ENCODE measurements at places on chromosomes 6 and 20.

GRCh38 chr20:4052139-4052480, 36.8 kb upstream of the RNF24 start:
- DNase-seq, result no peak

GRCh38 chr6:156359912-156360311, 417.3 kb upstream of the ARID1B start:
- no peak for DNase-seq

DNA sequence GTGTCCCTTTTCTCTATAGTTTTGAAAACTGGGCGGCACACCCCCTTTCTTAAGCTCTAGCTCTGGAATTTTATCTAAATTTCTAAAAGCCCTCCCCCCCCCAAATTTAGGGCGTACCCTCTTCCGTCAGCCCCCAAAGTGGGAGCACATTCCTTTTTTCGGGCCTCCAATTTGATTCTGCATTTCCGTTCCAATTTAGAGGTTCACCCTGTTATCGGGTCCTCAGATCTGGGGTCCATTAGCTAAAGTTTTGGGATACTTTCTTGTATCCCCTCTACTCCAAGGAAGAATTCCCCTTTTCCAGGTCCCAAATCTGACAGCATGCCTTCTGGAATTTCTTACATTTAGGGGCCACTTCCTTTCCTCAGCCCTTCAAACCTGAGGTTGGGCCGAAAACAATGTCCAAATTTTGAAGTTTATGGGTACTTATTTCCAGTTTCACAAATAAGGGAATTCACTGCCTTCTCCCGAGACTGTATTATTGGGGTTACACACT, 796 bp downstream of the PHF20 start:
- no peak for DNase-seq

GRCh38 chr6:136464874-136465273, 85.3 kb downstream of the MAP7 start:
- no peak for DNase-seq

DNA sequence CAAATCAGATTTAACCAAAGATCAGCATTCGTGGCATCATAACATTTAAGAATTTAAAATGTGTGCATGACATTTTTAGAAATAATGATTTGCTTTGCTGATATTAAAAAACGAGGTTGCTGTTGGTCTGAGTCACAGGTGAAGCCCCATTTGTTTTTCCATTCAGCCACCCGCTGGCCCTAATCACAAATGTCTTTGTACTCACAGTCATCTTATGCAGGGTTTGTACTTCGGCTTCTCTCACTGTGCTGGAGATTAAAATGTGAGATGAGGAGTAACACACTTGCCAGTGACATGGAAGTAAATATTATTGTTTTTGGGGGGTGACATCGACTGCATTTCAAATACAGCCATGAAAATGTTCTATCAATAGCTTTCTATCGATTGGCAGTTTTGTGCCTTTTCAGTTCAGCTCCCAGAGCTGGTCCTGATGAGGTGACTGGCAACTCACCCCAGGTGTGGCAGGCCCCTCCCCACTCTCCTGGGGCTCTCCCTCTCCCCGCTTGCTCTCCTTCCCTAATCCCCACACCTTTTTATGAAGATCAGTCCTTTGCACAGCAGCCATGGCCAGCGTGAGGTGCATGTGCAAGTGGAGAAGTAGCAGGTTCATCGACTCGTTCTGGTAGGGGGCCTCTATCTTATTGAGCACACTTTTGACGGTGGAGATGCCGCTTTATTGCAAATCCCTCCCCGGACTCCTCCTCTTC, 58.8 kb upstream of the FUCA2 start:
- no peak for DNase-seq

DNA sequence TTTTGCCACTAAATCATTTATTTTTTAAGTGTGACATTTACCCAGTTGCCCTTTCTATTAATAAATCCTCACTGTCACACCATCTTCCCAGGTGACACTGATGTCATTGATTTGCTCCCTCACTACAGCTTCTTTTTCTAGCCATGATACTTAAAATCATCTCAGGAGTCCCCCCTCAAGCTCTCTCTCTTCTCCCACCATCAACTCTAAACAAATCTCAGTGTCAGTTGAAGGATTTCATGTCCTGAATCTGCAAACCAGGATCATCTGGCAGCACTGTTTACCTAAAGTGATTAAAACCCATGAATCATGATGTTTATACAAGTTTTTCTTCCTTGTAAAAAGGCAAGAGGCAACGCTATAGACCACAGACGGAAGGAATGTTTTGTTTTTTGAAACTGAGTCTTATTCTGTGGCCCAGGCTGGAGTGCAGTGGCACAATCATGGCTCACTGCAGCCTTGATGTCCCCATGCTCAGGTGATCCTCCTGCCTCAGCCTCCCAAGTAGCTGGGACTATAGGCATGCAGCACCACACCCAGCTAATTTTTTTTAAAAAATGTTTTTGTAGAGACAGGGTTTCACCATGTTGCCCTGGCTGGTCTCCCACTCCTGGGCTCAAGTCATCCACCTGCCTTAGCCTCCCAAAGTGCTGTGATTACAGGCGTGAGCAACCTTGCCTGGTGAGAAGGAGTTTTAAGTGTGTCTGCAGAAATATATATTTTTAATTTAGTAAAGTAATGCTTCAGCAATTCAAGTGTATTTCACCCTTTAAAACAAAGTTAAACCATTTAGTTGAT, 30.1 kb upstream of the SH3BGRL2 start:
- no peak for DNase-seq

- DNase-seq, result no peak
Measured at GRCh38 chr6:95285881-95286280, 291.5 kb upstream of the MANEA start.

- no peak for DNase-seq
Measured at GRCh38 chr6:90039911-90040310, 145.6 kb downstream of the GJA10 start.

GRCh38 chr20:20327746-20328145, 40.2 kb upstream of the INSM1 start:
- DNase-seq, result no peak

DNA sequence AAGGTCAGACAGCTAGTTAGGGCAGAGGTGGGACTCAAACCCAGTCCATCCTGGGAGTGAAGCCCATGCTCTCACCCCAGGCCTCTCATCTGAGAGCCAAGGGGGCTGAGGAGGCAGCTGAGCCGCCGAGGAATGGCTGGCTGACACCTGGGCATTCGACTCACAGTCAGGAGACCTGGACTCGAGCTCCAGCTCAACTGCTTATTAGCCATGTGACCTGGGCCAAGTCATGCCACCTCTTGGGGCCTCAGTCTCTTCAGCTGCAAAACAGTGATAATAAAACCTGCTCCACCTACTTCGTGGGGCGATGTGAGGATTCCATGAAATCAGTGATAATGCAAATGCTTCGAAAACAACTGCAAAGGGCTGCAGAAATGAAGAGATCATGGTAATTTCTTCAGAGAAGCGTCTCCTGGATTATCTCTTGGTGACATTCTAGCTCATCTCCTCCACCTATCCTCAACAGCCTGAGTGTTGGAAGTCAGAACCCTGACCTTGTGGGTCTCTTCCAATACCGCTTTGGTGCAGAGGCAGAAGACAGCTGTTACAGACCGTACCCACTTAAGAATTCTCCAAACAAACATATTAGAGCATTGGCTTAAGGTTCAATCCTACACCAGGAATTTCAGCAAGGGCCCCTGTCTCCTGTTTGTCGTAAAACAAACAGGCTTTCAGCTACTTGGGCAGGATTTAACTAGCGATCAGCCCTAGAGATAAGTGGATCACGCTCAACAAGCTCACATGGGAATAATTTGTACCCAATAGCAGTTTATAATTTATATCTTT, 60.0 kb upstream of the PIM1 start:
- DNase-seq, result no peak

GRCh38 chr6:136210398-136211165, 39.5 kb downstream of the MTFR2 start:
- no peak for DNase-seq

DNA sequence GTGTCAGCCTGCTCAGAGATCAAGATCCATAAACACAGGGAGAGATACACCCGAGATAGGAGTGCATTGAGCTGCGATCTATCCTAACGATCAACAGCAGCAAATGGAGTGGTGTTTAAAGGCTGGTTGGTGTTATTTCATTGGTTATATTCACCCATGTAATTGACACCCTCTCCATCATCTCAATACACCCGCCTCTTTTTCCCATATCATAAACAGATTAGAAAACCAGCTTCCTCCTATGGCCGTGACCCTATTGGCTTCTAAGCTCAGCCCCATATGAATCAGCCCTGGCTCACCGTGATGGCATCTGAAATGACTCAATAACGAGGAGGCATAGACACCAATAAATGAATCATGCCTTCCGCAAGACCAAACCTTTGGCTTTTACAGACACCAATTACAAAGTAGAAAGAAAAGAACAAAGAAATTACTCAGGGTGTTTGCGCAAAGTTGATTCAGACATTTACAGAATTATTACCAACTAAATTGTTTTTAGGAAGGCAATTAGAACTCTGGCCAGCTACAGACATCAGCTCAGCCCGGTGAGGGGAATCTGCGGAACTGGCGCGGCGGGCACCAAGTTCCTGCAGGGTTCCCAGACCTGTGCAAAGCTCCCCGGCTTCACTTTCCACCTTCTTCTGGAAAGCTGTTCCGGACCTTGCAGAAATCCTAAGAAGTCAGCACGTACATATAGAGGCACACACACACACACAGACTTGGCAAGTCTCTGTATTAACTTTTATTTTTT, 11.5 kb downstream of the PMEPA1 start:
- DNase-seq, result no peak

DNA sequence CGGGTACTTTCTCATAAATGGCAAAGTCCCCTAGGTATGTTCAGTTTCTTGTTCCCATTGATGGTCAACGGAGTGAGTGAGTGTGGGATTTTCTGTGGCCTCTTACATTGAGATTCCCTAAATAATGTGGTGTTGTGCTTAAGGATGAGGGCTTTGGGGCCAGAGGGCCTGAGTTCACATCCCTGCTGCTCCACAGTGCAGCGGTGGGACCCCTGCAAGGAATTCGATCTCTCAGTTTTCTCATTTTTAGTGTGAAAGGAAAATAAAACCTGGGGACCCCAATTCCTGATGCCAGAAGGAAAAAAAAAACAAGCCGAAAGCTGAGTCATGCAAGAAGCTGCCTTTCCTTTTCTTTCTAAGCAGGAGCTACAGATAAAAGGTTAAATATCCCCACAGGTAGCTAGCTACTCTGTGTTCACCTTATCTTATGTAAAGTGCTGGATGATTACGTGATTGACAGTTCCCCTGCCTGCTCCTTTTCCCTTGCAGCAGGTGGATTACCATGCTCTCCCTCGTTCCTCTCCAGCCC, 120.2 kb upstream of the CLDN20 start:
- DNase-seq, result no peak

DNA sequence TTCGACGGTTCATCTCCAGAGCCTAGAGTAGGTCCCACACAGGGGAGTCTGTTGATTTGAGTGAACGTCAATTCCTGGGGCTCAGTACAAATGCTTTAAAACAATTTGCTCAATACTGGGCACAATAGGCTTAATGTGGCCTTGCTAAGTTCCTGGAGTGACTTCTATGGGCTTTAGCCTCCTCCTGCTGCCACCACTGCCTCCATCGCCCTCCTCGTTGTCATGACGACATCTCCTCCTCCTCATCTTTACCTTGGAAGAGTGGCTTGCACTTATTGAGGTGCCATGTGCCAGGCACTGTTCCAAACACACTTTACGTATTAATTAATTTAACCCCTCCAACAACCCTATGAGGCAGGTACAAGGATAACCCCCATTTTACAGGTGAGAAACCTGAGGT, 11.8 kb upstream of the ZMYND8 start:
- DNase-seq, result no peak

DNA sequence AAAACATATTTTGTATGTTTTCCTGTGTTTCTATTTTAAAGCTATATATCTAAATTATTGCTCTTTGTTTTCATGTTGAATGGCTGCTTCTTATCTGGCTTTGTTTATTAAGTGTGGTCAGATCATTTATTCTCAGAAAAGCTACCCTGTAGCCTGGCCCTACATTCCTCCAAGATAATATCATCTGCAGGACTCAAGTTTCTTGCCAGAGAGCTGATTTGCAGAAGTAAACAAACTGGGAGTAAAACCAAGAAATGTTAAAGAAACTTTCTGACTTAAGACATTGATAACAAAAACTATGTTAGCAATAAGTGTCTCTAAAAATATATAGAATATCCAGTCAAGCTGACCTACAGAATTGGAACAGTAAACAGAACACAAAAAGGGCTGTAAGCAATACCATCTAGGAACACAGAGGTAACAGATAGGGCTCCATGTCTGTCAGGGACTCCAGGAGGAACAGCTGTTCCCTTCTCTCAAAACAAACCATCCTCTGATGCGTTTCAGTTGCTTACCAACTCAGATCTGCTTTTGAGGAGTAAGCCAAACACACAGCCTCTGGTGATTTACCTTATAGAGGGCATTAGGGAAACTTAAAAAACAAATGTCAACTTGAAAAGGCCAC, 17.5 kb upstream of the CEP85L start:
- DNase-seq, result no peak

DNA sequence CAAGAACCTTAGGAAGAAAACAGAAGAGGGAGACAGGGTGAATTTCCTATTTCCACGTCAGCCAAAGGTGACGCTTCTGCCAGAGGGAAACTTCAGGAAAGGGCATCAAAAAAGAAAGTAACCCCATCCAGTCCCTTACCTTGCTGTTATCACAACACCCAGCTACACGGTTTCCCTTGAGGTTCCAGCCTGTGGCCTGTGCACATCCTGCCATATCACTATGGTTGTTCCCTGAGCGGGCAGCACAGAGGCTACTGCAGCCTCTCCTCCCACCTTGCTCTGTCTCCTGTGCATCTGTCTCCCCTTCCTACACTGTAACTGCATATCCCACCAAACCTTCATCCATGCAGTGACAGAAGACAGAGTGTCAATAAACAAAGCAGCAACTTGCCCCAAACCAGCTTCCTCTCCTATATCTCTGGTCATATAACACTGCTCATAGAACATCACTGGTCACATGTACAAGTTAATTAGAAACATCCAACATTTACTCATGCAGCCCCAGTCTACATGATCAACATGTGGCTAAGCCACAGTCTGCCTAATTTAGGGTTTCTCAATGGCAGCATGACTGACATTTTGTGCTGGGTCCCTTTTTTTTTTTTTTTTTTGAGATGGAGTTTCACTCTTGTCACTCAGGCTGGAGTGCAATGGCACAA, 54.7 kb downstream of the GFOD1 start:
- DNase-seq, result no peak

- DNase-seq, result no peak
Measured at GRCh38 chr20:20606050-20606449, 106.4 kb downstream of the RALGAPA2 start.

- no peak for DNase-seq
Measured at GRCh38 chr20:5550733-5551529, 199.3 kb upstream of the SHLD1 start.

GRCh38 chr6:116012471-116012949, 48.2 kb downstream of the FRK start:
- DNase-seq, result no peak
